ENCODE measurements at places on chromosomes 12 and 14. TPM values are rescaled to one million over a fixed set of nuclear protein-coding genes. Genes with fewer than 3 reads are reported as not detected.

DNA sequence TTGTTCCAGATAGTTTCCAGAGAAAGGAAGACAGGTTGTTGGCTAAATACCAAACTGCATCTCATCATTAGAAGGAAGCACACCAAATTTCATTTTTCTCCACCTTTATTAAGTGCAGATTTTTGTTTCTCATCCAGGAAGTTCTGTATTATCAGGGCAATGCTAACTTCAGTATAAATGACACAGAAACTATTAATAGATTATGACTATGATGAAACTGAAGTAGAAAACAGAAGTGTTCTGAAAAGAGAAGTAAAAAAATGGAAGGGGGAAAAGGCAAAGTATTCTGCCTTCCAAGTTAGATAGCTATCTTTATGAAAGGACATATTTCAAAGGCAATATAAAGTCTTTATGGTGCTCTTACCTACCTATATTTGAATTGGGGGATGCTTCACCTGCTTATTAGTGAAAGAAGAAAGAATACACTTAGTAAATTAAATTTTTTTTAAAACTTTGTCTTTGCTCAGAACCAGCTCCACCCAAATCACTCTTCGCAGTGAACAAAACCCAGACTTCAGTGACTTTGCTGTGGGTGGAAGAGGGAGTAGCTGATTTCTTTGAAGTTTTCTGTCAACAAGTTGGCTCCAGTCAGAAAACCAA, 223.9 kb downstream of the PTPRO start:
- DNase-seq, result no peak

- no peak for DNase-seq
Observed at GRCh38 chr14:36553656-36554260, 28.7 kb downstream of the NKX2-8 start.

GRCh38 chr12:124433147-124433874, 134.1 kb downstream of the NCOR2 start:
- no peak for DNase-seq

DNA sequence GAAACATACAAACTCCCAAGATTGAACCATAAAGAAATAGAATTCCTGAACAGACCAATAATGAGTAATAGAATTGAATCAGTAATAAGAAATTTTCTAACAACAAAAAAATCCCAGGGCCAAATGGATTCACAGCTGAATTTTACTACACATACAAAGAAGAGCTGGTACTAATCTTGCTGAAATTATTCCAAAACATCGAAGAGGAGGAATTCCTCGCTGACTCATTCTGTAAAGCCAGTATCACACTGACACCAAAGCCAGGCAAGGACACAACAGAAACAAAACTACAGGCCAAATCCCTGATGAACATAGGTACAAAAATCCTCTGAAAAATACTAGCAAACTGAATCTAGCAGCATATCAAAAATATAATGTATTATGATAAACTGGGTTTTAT, 367.8 kb upstream of the CLEC14A start:
- DNase-seq, result no peak

Gene RTN1
- 2.1 TPM for total RNA-seq

All from endothelial cell (in vitro differentiated cells).